ENCODE measurements at places on chromosomes 6 and 20. TPM values are rescaled to one million over a fixed set of nuclear protein-coding genes. Genes with fewer than 3 reads are reported as not detected.

DNA sequence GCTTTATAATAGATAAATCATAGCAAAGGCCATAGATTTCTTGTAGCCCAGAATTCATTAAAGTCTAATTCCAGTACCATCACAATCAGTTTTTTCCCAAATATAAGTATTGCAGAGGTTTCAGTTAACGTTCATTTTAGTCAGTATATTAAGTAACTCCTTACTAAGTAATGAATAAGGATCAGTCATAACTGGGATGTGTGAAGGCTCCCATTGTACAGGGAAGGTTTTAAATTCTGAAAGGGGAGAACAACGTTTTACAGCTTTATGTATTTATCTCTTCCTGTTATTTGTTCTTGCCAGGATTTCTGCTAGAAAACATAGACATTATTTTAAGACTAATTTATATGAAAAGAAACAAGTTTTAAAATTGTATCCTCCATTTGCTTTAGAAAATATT lies 215.5 kb upstream of the LAMP5 start:
- H3K27ac ChIP-seq = no peak overlapping the region
- DNase-seq = no peak
- peaks cover 5% of the 10 kb centered on the region for H3K4me1 ChIP-seq
- no peaks in the 10 kb centered on the region for H3K27me3 ChIP-seq
- no peak overlapping the region for H3K4me3 ChIP-seq
- no peaks in the 10 kb centered on the region for H3K36me3 ChIP-seq

- H3K4me1 ChIP-seq = peaks cover 12% of the 10 kb centered on the region
- no peak for DNase-seq
- H3K27ac ChIP-seq = no peak overlapping the region
- H3K4me3 ChIP-seq = peak overlapping the region; percentile 43
- peaks cover 17% of the 10 kb centered on the region for H3K27me3 ChIP-seq
These were observed 11.3 kb downstream of the TFAP2A start for GRCh38 chr6:10403385-10404106.

DNA sequence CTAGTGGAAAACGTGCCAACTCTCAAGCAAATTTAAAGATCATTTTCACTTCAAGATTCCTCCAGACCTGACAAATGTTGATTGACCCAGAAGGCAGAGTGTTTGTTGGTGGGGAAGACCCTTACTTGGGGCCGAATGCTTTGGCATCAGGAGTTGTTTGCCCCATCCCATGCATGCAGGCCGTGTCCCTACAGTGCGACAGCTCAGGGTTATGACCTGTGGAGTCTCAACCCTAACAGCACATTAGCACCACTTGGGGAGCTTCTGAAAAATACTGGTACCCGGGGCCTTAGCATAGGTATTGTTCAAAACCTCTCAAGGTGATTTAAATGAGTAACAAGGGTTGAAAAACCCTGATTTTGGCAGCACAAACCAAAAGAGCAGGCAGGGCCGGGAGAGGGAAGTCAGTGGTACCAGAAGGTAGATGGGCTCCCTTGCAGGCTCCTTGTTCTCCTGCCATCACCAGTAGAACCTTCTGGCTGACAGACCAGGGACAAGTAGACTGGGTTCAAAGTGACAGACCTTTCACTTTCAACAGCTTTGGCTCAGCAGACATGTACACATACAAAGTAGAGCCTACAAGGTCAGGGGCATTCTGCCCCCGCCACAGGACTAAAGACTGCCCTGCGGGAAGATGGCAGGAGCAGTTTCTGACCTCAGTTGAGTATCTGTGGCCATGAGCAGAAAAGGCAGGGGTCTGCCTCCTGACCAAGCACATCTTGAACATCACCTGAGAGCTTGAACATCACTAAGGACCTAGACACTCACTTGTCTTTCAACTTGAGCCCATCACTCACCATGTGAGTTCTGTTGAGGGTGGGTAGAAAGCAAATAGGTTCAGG lies 39.6 kb downstream of the PLCG1 start:
- H3K36me3 ChIP-seq = peaks cover 34% of the 10 kb centered on the region
- no peak overlapping the region for H3K4me3 ChIP-seq
- peaks cover 14% of the 10 kb centered on the region for H3K4me1 ChIP-seq
- no peak for DNase-seq
- no peaks in the 10 kb centered on the region for H3K27me3 ChIP-seq

DNA sequence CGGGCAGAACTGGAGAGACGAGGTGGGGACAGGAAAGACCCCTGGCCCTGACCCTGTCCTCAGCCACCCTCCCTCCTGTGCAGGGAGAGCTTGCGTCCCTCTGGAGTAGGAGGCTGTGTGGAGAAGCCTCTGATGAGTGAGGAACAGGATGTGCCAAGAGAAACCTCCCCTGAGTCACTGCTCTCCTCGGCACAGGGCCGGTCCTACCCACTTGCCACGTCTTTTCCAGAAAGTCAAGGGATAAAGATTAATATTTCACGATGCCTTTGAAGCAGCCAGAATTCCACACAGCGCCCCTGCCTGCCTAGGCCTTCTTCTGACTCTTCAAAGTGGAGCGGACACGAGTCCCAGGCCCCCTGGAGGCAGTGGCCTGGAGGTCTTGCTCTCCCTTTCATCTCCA lies 34.9 kb upstream of the THBS2 start:
- H3K4me1 ChIP-seq = no peaks in the 10 kb centered on the region
- H3K4me3 ChIP-seq = no peak overlapping the region
- H3K27ac ChIP-seq = peak overlapping the region; percentile 22
- no peaks in the 10 kb centered on the region for H3K36me3 ChIP-seq

GRCh38 chr6:41269716-41270115 lies 16.8 kb downstream of the TREM1 start:
- H3K27ac ChIP-seq = no peak overlapping the region
- no peaks in the 10 kb centered on the region for H3K27me3 ChIP-seq
- H3K4me3 ChIP-seq = no peak overlapping the region

DNA sequence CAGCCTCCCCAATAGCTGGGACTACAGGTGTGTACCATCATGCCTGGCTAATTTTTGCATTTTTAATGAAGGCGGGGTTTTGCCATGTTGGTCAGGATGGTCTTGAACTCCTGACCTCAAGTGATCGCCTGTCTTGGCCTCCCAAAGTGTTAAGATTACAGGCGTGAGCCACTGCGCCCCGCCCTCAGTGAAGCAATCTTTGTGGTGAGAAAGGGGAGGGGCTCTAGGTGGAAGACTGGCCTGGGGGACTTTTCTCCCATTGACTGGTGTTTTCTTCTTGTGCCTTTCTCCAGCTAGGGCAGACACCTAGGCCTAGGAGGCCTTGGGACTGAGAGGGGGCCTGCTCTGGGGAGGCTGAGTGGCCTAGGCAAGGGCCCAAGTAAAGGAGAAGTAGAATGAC lies 84.1 kb downstream of the DNAAF9 start:
- no peak overlapping the region for H3K4me3 ChIP-seq
- no peaks in the 10 kb centered on the region for H3K4me1 ChIP-seq
- peaks cover 12% of the 10 kb centered on the region for H3K36me3 ChIP-seq
- no peaks in the 10 kb centered on the region for H3K27me3 ChIP-seq

DNA sequence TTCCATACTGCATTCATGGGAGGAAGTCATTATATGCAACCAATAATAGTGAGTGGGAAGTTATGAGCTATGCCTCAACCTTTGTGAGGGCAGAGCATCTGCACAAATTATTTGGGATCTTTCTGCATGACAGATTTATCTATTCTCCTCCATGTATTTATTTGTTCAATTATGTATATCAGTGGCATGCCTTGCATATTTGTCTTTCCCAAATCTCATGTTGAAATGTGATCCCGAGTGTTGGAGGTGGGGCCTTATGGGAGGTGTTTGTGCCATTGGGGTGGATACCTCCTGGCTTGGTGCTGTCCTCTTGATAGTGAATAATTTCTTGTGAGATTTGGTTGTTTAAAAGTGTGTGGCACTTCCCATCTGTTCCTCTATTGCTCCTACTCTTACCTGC lies 1246.0 kb upstream of the CITED2 start:
- no peaks in the 10 kb centered on the region for H3K36me3 ChIP-seq
- no peak overlapping the region for H3K27ac ChIP-seq
- no peaks in the 10 kb centered on the region for H3K27me3 ChIP-seq
- peaks cover 7% of the 10 kb centered on the region for H3K4me1 ChIP-seq

The SLC4A11 gene
- 8.8 TPM for total RNA-seq

The RNF182 gene
- total RNA-seq = 5.0 TPM

The SMIM8 gene
- total RNA-seq = 23.2 TPM
